Epithelial cell of umbilical artery (primary cell): ENCODE measurements at places on chromosomes 12 and 14. TPM values are rescaled to one million over a fixed set of nuclear protein-coding genes. Genes with fewer than 3 reads are reported as not detected.

Gene PIANP
- total RNA-seq, result under 0.01 TPM in 1 of 2 replicates, not detected in the other

Gene ABCC9
- total RNA-seq, result under 0.01 and 0.15 TPM in 2 replicates

Gene TRPV4
- total RNA-seq, result 0.61 and 1.3 TPM in 2 replicates

Gene CMA1
- not detected in 2 replicates for total RNA-seq

Gene FLRT2
- 3.3 and 4.5 TPM in 2 replicates for total RNA-seq

Gene RAB21
- total RNA-seq, result 6.8 and 28.9 TPM in 2 replicates

Gene TAS2R14
- 1.3 and 2.4 TPM in 2 replicates for total RNA-seq

Gene MYF6
- under 0.01 TPM in 1 of 2 replicates, not detected in the other for total RNA-seq

Gene TMEM233
- total RNA-seq, result under 0.01 and 1.2 TPM in 2 replicates

Gene ZDHHC22
- total RNA-seq, result under 0.01 TPM in 1 of 2 replicates, not detected in the other

Gene ZNF385A
- total RNA-seq, result 0.65 and 1.2 TPM in 2 replicates

Gene INSM2
- total RNA-seq, result not detected in 2 replicates

Gene LMNTD1
- total RNA-seq, result not detected in 2 replicates

Gene GYS2
- not detected in 2 replicates for total RNA-seq

Gene DTX1
- total RNA-seq, result 0.32 TPM in 1 of 2 replicates, not detected in the other

Gene MYG1
- total RNA-seq, result 35.9 and 40.3 TPM in 2 replicates

Gene FITM1
- total RNA-seq, result under 0.01 TPM in 1 of 2 replicates, not detected in the other

Gene PAH
- not detected in 2 replicates for total RNA-seq

Gene PLA2G1B
- total RNA-seq, result not detected in 2 replicates

Gene RNASE7
- not detected in 2 replicates for total RNA-seq

Gene GPR68
- 0.61 and 0.65 TPM in 2 replicates for total RNA-seq
